ENCODE measurements at places on chromosomes 16 and 17. TPM values are rescaled to one million over a fixed set of nuclear protein-coding genes. Genes with fewer than 3 reads are reported as not detected.

Gene TMEM238L
- not detected for total RNA-seq

Gene DHX8
- total RNA-seq, result 39.7 TPM

DNA sequence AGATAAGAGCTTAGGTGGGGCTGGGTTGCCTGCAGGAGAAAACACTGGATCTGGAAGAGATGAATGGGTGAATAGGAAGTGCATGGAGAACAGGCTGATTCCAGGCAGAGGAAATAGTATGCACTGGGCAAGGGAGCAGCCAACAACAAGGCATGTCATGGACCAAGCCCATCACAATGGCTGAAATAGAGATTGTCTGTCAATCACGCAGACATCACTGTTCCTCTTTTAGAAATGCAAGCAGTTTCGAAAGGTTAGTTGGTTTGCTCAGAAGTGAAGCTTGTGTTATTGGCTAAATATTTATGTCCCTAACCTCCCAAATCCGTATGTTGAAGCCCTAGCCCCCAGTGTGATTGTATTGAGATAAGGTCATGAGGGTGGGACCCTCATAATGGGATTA, 621.7 kb upstream of the CDH11 start:
- no peak for DNase-seq

DNA sequence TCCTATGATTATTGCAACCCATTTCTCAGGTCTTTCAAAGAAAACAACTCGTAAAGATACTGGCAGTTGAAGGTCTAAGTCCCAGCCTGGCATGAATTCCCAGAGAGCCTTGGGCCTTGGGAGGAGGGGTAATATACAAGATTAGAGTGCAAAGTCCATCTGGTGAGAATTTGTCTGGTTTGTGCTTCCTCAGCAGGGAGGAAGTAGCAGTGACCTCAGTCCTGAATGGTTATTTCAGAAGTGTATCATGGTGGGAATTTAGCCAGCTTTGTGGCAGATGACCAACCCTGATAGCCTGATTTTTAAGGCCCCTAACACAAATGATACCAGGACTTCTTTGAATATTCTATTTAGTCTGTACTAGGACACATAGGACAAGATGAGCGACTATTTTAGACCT, 151.2 kb upstream of the TBX2 start:
- no peak for DNase-seq

DNA sequence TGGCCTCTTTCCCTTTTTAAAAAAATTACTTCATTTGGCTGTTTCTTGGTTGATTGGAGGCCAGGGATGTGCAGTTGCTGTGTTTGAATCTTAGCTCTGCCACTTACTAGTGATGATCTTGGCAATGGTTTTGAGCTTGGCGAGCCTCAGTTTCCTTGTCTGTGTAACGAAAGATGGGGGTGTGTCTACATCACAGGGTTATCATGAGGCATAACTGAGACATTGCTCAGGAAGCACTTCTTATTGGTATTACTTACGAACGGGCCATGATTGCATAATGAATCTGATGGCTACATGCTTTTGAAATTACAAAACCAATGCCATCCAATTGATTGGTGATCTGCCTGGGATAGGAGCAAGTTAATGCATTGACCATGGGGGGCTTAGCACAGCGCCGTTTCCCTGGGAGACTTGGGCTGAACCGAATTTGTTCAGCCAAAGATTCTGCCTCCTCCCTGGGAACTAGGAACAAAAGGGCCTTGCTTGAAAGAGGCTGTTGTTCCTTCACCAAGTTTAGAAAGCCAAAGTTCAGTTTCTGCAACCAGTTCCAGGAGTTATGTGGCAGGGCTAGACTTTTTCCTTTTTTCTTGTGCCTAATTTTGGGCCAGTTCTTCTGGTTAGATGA, 21.9 kb downstream of the CMIP start:
- DNase-seq, result no peak

DNA sequence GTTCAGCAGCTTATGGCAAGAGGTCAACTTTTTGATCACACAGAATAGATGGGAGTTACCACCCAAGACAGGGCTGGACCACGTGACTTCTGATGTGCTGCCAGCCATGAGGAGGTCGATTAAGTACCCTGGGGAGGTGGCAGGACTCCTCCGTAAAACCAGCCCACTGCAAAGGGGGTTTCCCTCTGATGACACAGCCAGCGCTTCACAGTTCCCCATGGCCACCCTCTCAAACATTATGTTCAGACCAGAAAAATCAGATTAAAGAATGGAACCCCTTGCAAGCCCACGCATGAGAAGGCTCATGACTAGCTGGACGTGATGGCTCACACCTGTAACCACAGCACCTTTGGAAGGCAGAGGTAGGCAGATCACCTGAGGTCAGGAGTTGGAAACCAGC, 222.9 kb downstream of the CPPED1 start:
- no peak for DNase-seq

- DNase-seq, result no peak
These were observed 317 bp downstream of the TEFM start for GRCh38 chr17:30905742-30906100.

DNA sequence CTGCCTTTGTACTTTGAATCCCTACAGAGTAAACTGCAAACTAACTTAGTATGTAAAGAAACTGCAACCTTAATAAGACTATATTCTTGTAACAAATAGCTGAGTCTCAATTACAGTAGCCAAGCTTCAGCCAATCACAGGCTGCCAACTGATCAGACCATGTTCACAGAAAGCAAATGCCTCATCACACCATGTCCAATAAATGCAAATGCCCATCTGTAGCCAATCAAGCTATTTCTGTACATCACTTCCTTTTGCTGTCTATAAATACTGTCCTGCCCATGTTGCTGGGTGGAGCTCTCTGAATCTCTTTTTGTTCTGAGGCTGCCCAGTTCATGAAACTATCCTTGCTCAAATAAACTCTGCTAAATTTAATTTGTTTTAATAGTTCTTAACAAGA, 531.7 kb upstream of the TOM1L1 start:
- no peak for DNase-seq

- DNase-seq, result no peak
These were observed 160.6 kb downstream of the CYB561 start for GRCh38 chr17:63285551-63285950.
